ENCODE measurements at places on chromosomes 3 and 15.
A peak's percentile ranks its signal among the peaks of the same experiment; 100 is the strongest.

- DNase-seq = no peak
These were observed 266.8 kb downstream of the ZNF385D start for GRCh38 chr3:21484057-21484827.

DNA sequence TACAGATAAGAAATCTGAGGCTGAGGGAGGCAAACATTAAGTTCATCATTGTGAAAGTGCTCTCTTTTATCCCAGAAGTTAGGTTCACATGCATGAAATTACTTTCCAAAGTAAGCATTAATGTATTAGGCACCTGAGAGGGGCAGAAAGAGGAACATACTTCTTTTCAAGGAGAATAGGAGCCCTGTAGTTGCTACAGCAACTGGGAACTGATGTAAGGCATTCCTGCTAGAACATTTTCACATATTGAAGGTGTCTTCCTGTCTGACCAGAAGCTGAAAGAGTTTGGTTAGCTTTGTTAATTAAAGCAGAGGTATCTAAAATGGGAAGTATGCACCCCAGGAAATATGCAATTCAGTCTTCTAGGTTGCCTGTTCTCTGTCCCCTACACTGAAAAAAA, 65.5 kb upstream of the ZBTB20 start:
- DNase-seq = no peak

DNA sequence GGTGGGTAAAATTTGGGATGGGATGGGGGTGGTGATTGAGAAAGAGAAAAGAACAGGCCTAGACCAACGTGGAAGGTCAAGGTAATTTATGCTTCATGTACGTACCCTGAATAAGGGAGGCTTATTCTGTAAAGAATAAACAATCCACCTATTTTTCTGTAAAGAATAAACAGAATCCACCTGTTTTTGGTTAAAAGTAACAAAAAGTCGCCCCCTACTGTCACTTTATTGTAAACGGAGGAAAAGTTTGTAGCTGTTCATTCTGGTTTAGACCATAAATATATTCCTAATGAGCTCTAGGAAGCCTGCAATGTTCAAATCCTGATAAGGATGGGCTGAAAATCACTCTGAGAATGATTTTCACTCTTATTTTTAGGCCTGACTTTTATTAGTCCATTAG, 23.5 kb upstream of the SQOR start:
- DNase-seq = no peak

DNA sequence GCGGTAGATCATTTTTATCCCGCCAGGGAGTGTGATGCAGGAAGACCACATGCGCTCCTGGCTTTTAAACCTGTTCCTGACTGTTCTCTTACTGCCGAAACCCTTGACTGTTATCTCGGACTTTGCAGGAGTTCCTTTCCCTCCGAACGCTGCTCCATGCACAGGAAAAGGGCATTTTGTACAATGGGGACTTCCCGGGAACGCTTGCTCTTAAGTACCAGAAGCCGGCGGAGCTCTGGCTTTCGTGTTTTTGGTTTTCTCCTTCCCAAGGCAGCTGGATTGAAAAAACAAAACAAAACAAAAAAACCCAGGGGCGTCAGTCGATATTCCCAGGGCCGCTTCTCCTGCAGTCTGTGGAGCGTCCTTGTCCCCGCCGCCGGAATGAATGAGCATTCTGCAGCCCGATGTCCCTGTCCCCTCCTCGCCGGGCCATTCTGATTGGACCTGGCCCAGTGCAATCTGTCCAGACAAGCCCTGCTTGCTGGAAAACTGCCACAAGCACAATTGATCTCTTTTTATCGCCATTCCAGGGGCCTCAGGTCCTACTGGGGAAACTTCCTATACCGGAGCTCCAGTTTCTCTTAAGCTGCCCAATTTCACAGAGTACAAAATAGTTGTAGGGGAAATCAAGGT, 44.8 kb downstream of the SLC6A1 start:
- no peak for DNase-seq

DNA sequence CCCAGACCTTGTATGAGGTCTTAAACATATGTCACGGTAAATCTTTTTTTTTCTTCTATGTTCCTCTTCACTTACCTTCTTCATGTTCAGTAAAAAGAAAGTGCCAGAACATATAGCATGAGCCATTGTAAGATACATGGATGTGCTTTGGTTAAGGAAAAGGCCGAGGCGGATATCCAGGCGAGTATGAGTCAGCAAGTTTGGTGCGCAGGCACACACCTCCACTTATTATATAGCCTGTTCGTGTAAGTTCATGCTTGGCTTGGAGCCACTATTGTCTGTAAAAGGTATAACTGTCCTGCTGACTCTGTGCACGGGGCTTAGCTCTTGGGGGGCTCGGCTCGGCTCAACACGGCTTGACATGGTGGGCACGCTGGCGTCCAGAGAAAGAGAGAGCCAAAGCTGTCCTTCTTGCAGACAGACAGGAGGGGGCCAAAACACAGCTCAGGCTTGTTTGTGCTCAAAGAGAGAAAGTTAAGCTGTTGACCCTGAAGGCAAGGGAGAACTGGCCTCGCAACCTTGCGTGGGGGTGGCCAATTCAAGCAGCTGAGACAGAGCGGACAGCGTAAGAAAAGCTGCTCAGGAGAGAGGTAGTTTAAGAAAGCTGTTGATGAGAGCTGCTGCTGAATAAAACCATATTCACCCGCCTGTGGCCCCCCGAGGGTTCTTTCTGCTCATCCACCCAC, 251.2 kb downstream of the SLC9A9 start:
- DNase-seq = no peak

- DNase-seq = no peak
These were observed 44.7 kb upstream of the INO80 start for GRCh38 chr15:41160639-41161315.

DNA sequence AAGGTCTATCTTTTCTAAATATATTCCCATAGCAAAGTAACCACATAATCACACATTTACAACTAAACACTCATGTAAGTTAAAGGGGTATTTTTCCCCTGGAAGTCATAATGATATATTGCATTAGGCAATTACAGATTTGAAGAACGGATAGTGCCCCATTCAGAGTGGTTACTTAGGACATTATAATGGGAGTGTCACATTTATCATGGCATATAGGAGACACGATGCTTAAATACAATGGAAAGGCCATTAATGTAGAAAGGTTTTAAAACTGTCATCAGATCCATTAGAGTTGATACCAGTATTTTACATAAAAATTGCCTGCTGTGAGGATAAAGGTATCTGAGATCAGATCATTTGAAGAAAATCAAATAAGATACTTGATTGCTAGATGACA, 582.0 kb upstream of the SEMA6D start:
- no peak for DNase-seq

DNA sequence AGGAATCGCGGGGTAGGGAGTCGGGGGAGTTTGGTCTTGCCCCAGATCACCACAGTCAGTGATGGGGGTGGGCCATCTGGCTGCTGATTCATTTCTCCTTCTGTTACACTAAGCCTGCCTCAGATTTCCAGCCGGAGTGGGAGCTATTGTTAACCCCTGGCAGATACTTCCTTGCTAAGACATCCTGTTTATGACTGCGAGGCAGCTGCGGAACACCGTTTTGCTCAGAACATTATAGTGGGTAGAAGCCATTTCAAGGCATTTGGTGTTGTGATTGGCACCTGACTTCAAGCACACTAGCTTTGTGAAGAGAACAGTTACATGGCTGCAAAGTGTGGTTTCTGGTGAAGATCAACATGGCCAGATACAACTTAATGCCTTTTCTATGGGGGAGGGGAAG, 73.8 kb downstream of the FLNB start:
- no peak for DNase-seq

DNA sequence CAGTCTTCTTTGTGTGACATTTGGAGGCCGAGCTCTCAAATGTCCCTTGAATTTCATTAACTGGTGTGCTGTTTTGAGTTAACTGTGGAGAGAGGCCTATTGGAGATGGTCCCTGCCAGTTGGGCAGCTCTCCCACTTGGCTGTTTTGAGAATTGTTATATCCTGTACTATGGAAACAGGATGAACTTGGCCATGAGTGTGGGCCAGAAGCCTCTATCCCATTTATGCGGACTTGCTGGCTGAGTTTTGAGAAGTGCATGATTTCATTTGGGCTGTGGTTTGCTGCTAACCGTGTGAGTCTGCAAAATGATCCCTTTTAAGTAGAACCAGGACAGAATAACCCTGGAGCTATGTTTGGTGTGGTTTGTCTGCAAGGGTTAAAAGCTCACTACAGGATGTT, 366.0 kb downstream of the PTPRG start:
- no peak for DNase-seq

- DNase-seq = no peak
These were observed 277.4 kb downstream of the ROBO1 start for GRCh38 chr3:79490165-79491028.

- peak; percentile 35 for DNase-seq
These were observed 28.1 kb downstream of the NR1I2 start for GRCh38 chr3:119810018-119810435.

- no peak for DNase-seq
These were observed 32.8 kb downstream of the SCN5A start for GRCh38 chr3:38616658-38617057.

DNA sequence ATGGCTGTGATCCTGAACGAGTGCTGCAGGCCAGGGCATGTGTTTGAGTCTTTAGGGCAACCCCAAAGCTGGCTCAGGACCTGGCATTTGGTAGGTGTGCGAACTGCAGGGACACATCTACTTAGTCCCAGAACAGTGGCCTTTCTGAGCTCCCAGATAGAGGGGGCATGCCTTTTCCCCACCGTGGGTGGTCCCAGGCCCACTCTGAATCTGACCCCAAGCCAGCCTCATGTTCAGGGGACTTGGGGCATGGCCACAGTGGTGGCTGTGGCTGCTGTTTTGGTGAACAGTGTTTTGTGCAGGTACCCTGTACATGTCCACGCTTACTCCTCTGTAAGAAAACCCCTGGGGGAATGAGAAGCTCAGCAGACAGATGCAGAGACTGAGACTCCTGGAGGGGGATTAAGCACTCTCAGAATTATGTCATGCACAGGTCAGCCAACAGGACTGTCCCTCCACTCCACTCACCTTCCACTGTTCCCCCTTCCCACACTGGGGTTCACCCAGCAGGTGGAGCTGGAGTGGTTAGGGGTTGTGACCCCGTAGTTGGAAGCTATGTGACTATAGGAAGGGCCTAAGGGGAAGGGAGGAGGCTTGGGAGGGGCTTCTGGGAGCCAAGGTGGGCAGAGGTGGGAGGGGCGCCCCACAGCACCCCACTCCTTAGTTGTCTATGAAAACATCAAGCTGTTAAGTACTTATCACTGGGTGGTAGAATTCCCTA, 16.4 kb downstream of the ESYT3 start:
- DNase-seq = no peak

DNA sequence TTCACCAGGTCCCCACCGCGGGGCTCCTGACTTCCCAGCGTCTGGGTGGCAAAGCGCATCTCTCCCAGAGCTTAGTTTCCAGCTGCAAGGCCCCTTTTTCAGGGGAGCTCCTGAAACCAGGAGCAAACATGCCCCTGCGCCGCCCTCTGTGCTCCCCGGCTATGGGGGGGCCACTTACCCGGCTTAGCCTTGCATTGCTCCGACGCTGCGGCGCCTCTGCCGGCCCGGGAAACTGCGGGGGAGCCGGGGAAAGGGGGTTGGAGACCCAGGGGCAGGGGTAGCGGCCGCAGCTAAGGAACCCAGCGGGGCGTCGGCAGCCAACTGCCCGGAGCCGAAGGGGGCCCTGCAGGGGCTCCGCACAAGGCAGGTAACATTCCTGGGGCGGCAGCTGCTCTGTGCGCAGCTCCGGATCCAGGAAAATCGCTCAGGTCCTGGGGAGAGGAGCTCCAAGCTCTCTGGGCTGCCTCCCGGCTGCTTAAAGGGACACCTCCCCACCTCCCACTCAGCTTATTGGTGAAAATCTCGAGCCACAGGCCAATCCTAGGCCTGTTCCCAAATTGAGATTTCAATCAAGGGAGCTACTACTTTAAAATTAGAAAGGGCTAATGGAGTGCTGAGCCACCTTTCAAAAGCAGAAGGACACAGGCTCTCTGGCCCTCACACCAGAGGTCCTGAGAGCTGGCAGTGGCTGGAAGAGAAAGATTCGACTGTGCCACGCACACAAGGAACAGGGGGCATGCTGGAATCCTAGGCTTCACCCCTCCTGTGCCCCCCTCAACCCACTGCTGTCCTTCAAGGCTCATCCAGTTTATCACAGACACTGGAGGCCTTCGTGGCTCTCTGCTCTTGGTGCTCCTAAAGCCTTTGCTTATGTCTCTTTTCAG, 42.7 kb upstream of the PRICKLE2 start:
- DNase-seq = no peak

DNA sequence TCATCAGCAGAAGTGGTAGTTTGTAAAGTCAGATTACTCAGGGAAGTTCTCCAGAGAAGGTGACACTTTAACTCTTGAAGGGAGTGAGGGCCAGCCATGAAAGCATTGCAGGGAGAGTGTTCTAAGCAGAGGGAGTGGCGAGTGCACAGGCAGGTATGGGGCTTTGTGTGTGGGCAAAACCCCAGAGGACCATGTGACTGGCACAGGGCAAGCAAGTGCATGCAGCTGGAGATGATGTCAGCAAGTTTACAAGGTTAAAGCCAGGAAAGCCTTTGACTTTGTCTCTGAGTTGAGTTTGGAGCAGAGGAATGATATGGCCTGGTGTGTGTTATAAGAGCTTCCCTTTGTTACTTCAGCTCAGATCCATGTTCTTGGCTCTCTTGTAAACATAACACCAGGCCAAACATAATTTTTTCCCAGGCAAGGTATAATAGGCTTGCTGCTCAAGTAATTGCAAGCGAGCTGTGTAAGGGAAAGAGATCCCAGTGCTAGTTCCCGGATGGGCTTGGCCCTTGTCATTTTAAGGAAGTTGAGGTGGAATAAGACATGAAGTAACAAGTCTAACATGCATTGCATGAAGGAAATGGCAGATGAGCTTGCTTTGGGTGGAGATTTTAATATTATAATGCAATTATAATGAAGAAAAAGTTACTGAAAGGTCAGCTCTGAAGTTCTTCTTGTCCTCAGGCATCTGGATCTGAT, 341.1 kb upstream of the LRRC3B start:
- no peak for DNase-seq

DNA sequence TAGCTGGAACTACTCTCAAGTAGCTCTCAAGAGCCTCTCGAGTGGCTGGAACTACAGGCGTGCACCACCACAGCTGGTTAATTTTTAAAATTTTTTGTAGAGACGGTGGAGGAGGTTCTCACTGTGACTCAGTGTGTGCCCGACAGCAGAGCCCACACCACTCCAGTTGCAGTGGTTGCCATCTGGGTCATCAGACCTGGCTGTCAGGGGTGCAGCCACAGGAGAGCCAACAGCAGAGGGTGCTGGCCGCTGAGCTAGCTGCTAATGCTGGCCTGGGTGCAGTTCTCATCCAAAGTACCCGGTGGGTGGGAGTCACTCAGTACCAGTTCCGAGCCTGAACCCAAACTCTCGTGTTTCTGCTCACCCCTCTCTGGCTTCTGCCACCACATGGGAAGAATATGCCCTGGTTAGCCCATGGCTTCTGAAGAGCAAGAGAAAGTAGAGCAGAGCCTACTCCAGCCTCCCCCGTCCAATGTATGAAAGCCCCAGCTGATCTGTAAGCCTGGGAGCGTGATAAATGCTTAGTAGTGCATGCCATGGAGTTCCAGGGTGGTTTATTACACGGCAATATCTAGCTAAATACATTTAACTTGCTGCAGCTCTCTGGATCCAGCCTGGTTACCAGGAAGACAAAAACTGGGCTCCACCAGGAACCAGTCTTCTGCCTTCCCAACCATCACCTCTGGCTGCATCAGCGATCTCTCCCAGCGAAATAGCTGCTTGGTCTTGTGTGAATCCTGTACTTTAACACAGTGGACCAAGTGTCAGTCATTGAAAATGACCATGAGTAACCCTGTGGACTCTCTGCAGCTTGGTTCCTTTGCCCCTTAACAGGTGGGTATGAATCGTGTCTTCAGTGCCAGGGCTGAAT, 17.1 kb downstream of the UMPS start:
- no peak for DNase-seq

- no peak for DNase-seq
These were observed 691.5 kb upstream of the CCDC54 start for GRCh38 chr3:106685745-106686144.

GRCh38 chr3:78726545-78726944, 1041.3 kb downstream of the ROBO1 start:
- no peak for DNase-seq
